ENCODE measurements at places on chromosomes 5 and 9. TPM values are rescaled to one million over a fixed set of nuclear protein-coding genes. Genes with fewer than 3 reads are reported as not detected.

Gene PCDHGC3
- total RNA-seq, result 47.8 TPM

Gene GLE1
- total RNA-seq, result 29.4 TPM

Gene KCNV2
- not detected for total RNA-seq

Gene QRFP
- total RNA-seq, result not detected

Gene PCDHB5
- 6.1 TPM for total RNA-seq

Gene PRRX2
- not detected for total RNA-seq

Gene ALDOB
- total RNA-seq, result 0.82 TPM

Gene ARRDC3
- 58.3 TPM for total RNA-seq

Gene ORM1
- total RNA-seq, result not detected

DNA sequence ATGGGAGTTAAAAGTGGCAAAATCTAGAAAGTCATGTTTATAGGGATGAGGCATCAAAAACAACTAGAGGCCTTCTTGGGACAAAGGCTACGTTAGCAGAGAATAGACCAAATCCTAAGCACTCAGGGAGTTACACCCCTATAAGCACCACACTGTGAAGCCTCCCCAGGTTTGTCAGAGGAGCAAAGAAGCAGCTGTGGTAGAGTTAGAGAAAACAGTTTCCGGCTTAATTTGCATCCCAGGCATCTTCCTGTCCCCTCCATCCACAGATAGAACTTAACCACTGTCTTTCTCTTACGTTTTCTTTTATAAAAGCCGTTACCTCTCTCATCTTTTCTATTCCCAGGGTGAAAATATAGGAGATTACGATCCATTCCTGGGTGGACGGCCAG, 188.6 kb upstream of the KLF9 start:
- no peak for DNase-seq

DNA sequence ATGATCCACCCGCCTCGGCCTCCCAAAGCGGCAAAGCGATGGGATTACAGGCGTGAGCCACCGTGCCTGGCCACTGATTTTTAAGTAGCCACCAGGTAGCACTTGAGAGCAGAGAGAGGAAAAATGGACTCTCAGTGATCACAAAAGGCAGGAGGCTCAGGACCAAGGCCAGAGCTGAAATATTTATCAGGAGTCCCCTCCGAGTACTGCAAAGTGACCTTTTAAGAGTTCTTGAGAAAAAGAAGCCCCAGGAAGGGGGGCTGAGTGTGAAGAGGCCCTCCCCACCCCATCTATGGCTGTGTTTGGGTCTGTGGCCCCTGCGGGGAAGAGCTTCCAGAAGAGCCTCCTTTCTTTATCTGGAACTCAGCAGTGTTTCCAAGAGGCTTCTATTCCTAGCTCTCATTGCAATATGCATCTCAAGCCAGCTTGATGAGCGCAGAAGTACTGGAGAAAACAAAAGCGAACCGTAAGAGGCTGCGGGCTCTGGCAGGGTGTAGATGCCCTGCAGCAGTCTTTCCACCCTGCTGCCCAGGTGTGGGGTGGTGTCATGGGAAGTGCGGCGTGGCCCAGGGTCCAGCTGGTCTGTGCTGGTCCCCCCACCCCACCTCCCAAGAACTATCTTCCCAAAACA, 75.5 kb upstream of the CDK20 start:
- no peak for DNase-seq

DNA sequence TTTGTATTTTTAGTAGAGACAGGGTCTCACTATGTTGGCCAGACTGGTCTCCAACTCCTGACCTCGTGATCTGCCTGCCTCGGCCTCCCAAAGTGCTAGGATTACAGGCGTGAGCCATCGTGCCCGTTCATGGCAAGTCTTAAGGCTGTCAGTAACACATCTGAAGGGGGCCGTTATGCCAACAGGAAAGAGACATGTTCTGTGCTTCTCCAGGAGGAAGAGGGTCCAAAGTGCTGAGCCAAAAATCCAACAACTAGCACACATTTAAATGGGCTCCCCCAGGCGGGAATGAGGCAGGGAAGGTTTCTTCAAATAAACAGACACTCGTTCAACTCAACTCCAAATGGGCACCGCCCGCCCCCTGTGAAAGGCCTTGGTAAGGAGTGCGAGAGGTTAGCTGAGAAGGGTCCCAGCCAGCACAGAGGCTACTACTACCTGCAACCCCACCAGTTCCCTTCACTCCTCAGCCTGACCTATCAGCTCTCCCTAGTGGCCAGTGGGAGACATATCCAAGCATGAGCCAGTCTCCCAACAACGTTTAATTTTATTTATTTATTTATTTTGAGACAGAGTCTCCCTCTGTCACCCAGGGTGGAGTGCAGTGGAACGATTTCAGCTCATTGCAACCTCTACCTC, 84.1 kb upstream of the DMRT1 start:
- DNase-seq, result no peak

DNA sequence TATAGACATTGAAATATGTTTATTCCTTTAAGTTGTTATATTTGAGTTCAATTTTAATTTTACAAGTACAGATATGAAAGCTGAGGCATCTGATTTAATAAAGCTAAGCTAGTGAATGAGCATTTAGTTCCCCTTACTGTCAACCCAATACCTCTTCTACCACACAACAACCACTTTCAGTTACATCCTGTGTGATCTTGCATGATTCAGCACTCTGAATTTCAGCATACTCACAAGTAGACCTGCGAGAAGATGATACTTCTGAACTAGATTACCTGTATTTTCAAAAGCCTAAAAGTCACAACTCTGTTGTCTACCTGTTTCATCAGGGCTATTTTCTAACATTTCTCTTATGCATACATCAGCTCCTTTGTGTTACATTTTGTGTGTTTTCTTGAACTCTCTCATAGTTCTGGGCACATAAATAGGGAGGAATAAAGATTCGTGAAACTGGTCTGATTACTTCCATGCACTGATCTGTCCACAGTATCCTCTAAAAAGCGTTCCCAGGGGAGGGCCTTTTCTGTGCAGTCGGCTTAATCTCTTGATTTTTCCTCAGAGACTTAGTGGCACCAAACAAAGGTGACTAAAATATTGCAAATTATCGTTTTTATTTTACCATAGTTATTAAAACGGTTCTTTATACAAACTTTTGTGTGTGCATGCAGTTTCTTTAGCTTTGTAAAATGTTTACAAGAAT, 2025.5 kb upstream of the NUDT12 start:
- DNase-seq, result no peak

- no peak for DNase-seq
Measured at GRCh38 chr5:164002214-164002613, 496.8 kb downstream of the MAT2B start.

- DNase-seq, result peak; percentile 75
Measured at GRCh38 chr5:139650031-139650688, 2.0 kb downstream of the CXXC5 start.

DNA sequence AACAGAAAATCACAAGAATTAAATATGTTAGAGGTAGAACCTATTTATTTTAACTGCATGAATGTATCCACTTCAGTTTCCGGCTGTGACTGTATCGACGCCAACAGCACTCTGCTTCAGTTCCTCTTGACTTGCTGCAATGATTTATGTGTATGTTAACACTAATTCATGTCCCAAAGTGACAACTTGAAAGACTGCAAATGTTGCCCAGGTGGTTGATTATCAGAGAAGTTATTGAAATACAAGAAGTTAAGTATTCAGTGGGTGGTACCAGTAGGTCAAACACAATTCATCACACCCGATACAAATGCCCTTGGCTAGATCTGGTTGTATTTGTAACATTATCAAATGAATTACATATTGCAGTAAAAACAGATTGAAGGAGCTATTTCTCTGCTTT, 622.7 kb upstream of the CDH18 start:
- DNase-seq, result no peak

GRCh38 chr9:128603697-128604096, 51.3 kb downstream of the SPTAN1 start:
- no peak for DNase-seq

- DNase-seq, result no peak
Measured at GRCh38 chr9:100087218-100087617, 11.6 kb downstream of the ERP44 start.

DNA sequence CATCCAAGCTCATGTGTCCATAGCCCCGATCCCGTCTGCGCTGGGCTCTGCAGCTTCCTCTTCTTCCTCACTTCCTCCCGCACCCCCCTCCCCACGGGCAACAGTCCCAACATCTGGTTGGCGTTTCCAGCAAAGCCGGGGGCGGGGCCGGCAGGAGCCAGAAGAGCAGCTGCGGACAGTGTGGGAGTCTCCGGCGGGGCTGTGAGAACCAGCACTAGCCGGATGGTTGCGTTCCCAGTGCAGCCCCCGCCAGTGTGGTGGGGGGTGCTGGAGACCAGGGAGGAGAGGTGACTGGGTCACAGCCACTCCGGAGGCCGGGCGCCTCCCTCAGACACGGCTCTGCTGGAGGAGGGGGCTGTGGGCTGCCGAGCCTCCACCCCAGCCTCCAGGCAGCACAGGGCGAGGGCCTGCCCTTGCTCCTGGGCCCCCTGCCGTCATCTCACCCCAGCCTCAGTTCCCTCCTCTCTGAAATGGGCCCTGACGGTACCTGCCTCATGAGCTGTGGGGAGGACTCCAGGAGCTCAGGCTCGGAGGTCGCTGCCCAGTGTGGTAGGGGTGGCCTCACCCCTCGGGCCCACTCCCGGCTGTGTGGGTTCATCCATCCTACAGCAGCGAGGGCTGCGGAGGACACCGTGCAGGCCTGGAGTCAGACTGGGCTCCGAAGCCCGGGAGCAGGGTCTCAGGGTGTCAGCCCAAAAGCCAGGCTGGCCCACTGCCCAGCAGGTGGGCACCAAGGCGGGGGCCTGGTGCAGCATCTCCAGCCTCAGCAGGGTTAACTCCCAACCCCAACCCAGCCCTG, 41.5 kb upstream of the NOTCH1 start:
- DNase-seq, result peak; percentile 86

- no peak for DNase-seq
Measured at GRCh38 chr5:97494465-97494864, 311.4 kb upstream of the RIOK2 start.

DNA sequence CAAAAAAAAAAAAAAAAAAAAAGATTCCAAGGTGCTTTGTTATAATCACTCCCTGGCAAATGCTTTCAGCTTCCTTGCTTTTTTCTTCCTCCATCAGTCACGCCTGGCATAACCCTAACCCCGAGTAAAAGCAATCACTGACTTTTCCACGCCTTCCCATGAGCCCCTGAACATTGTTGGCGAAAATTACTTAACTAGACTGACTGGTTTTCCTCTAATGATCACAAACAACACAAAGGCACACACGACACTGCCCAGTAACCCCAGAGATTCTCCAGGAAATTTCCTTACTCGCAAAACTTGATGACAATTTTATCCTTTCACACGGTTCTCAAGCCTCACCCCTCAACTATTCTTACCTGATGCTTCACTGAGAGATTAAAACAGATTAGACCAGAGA, 11.4 kb upstream of the PTGR1 start:
- no peak for DNase-seq

DNA sequence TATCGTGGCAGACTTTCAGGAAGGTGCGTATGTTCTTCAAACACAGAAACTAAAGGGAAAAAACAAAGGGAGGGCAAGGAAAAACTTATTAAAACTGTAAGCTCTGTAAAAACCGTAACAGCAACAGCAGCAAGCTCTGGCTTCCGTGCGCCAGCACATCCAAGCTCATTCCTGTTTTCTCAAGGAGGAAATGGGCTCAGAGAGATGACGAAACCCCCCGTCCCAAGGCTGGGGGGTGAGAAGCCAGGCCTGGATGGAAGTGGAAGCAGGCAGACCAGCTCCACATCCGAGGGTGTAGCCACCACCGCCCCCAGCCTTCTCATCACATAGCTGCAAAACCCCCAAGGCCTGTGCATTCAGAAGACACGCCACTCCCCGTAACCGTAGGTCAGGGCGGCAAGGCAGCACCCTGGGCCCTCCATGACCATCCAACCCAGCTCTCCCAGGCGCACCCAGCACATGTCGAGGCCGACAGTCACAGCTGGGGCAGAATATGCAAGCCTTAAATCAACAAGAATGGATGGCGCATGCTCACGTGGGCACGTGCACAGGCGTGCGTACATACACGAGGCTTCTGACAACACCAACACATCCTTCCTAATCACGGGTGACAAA, 52.8 kb downstream of the VAV2 start:
- no peak for DNase-seq

DNA sequence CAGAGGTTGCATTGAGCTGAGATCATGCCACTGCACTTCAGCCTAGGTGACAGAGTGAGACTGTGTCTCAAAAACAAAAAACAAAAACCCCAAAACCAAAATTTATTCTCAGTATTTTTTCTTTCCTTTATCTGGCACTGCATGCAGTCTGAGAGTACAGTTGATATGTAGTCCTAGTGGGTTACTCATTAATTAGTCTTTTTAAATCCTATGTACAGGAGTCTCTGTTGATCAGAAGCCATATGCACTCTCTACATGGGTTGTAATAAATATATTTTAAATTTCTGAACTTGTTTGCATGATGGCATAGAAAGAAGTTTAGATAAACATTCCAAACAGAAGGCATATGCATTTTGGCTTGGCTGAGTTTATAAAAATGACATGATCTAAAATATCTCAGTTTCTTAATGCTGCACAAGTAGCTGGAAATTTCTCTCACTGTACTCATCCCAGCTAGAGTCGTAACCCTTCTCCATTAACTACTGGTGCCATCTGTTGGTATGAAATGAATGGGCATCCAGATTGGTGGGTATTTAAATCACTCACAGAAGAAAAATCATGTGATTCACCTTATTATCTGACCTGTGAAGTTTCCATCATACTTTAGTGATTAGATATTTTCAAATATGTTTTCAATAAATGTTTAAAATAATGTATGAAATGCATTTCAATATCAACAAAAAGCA, 284.8 kb downstream of the CTNND2 start:
- no peak for DNase-seq
